Mucosa of descending colon (tissue), 3 donors: ENCODE measurements at places on chromosomes 12 and 14. TPM values are rescaled to one million over a fixed set of nuclear protein-coding genes. Genes with fewer than 3 reads are reported as not detected.

Gene BTBD6
- 46.7 TPM for total RNA-seq

Gene SIX4
- total RNA-seq = 0.12 TPM

DNA sequence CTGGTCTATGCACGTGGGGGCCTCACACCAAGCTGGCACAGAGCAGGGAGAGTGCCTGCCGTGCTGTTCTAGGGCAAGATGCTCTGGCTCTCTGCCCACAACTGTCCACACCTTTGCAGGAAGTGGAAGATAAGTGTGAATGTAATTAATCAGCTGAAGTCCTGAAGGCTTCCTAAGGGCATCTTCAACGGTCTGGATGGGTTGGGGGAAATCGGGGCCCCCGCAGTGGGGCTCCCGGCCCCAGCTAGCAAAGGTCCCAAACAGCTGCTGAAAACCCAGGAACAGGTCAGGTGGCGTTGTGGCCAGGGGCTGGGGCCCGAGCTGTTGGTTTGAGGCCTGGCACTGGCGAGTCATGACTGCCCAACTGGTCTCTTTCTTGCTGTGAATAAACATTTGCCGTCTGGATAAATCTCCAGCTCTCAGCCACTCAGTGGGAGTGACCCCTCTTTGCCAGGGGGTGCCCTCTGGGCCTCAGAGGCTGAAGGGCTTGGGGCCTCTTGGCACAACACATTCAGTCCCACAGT lies 6.7 kb upstream of the SLC25A29 start:
- no peak for DNase-seq

- no peak for DNase-seq
Observed at GRCh38 chr12:128259556-128260070, 7.4 kb upstream of the TMEM132C start.

- DNase-seq = no peak
Observed at GRCh38 chr12:2819810-2820209, 7.3 kb downstream of the ITFG2 start.

- no peak for DNase-seq
Observed at GRCh38 chr12:100346660-100347059, 10.2 kb upstream of the SLC17A8 start.

Gene CLEC14A
- total RNA-seq = 4.3 TPM

DNA sequence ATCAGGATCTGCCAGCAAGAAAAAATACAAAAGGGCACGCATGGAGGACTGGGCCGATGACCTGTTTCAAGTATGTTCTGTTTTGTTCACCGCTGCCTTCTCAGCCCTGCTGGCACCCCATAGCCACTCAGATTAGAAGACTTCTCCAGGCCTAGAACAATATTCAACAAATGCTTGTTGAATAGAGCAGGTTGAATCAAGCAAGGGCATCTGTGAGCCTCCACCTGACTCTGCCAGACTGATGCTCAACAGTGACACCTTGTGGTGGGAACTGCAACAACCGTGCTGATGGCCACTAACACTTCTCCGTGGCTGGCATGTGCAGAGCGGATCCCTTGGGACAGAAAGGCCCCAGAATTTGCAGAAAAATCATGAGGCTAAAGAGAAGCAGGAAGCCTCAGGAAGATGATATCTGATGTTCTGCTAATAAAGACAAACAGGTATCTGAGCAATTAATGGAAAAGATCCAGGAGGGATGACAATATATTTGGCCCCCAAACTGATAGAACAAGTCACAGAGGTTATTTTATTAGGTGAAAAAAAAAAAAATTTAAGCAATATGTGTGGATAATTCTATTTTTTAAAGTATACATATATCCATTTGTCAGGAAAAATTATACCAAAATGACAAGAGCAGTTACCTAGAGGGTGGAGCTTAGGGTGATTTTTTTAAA lies 114.3 kb downstream of the KSR2 start:
- DNase-seq = no peak

DNA sequence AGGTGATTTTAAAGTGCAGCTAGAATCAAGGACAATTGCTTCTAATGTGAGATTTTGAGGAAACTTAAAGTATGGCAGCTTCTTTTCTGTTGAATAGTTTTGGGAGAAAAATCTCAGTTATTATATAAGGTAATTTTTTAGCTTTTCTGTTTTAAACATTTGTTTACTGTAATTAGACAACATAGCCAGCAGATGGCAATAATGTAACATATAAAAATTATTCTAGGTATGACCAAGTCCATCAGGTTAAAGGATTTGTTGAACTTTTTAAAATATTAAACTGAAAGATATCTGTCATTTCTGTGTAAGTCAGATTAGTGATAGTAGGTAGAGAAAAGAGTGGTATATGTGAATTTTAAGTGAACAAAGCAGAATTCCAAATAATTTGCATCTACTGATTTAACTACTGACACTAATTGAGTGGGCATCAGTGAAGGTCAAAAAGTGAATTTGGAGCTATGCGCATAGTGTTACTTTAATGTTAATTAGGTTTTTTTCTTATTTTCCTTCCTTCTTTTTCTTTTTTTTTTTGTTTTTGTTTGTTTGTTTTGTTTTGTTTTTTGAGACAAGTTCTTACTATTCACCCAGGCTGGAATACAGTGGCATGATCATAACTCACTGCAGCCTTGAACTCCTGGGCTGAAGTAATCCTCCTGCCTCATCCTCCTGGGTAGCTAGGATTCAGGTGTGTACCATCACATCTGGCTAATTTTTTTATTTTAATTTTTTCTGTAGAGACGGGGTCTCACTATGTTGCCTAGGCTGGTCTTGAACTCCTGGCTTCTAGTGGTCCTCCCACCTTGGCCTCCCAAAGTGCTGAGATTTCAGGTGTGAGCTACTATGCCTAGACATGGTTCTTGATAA lies 18.6 kb downstream of the PRORP start:
- DNase-seq = no peak

DNA sequence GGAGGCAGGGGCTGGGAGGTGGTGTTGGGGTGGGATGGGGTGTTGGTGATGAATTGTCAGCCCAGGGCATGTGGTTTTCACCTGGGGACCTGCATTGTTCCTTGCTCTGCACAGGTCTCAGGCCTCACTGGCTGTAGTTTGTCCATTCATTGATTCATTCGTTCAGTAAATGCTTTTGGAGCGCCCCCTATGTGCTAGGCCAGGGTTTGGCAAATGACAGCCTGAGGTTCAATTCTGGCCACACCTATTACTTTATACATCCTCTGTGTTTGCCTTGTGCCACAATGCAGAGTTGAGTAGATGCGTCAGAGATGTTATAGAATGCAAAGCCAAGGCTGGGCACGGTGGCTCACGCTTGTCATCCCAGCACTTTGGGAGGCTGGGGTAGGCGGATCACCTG lies 4.7 kb downstream of the ADCK1 start:
- no peak for DNase-seq

Gene CBLN3
- 2.2 TPM for total RNA-seq

GRCh38 chr14:69234106-69234505 lies 25.9 kb upstream of the GALNT16 start:
- no peak for DNase-seq

- DNase-seq = no peak
Observed at GRCh38 chr12:6424866-6425265, 19.9 kb upstream of the CD27 start.

- DNase-seq = no peak
Observed at GRCh38 chr12:24553259-24553658, 395.6 kb downstream of the BCAT1 start.

GRCh38 chr12:77202457-77203060 lies 137.2 kb upstream of the E2F7 start:
- no peak for DNase-seq
